ENCODE measurements at places on chromosomes 11 and 22.

GRCh38 chr11:44404736-44405395, 94.9 kb upstream of the ALX4 start:
- no peak for DNase-seq

GRCh38 chr11:102560555-102561011, 30.0 kb upstream of the MMP7 start:
- no peak for DNase-seq

GRCh38 chr22:28783786-28784671, 11.5 kb downstream of the CCDC117 start:
- no peak for DNase-seq

DNA sequence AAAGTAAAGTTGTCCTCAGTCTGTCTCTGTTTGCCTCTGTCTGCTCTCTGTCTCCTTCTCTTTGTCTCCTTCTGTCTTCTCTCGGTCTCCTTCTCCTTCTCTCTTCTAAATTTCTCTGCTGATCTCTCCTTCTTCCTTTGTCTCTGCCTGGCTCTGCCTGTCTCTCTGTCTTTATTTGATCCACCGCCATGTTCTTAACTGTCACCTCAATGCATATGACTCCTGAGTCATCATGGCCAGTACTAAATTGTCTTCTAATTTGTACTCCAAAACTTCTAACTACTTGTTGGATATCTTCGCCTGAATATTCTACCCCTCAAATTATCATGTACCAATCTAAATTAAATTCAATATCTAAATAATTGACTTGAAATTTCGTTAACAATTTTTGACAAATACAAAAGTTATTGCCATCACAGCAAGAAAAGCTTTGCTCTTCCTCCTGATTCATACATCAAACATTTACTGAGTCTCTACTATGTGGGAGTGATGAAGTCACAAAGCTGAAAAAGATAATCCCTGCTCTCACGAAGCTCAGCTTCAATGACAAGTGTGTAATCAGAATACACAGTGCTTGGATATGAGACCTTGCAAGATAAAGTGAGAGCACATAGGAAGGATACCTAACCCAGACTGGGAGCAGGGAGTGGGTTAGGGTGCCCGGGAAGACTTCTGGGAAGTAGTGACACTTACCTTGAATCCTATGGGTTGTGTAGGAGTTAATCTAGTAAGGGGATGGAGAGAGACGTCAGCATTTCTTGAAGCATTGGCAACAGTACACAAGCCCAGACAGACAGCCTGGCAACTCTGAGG, 193.0 kb downstream of the MAML2 start:
- DNase-seq, result no peak

DNA sequence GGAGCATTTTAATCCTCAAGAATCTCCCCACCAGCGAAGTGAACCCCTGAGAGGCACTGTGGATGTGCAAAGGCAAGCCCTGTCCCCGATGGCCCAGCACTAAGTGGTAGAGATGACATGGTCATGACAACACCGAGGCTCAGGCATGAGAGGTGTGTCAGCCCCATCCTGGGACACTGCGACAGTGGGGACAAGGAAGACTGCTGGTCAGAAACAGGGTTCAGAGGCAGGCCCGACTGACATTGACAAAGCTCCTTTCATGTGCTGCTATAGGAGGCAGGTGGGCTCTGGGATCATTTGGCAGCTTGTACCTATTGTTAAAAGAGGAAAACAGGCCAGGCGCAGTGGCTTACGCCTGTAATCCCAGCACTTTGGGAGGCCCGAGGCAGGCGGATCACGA, 54.3 kb upstream of the MYEOV start:
- no peak for DNase-seq

GRCh38 chr22:19994851-19995610, 21.6 kb downstream of the ARVCF start:
- DNase-seq, result no peak

- DNase-seq, result no peak
These were observed 116.7 kb downstream of the NTM start for GRCh38 chr11:131486937-131487635.

DNA sequence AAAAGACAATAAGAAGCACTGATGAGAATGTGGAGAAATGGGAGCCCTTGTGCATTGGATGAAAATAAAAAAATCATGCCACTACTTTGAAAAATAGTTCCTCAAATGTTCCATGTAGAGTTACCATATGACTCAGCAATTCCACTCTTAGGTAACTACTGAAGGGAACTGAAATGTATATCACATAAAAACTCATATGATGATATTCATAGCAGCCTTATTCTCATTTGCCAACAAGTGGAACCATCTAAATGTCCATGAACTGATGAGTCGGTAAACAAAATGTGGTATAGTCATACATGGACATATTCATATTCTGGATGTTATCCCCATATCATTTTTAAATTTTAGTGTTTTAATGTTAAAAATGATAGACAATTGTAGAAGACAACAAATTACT, 3.5 kb downstream of the KRTAP5-9 start:
- DNase-seq, result no peak

- DNase-seq, result no peak
These were observed 114.7 kb downstream of the CSTPP1 start for GRCh38 chr11:47051217-47051616.

GRCh38 chr11:64553554-64554201, 37.3 kb upstream of the SLC22A12 start:
- DNase-seq, result no peak

- DNase-seq, result no peak
These were observed 1.2 kb downstream of the TRABD start for GRCh38 chr22:50186761-50187523.

DNA sequence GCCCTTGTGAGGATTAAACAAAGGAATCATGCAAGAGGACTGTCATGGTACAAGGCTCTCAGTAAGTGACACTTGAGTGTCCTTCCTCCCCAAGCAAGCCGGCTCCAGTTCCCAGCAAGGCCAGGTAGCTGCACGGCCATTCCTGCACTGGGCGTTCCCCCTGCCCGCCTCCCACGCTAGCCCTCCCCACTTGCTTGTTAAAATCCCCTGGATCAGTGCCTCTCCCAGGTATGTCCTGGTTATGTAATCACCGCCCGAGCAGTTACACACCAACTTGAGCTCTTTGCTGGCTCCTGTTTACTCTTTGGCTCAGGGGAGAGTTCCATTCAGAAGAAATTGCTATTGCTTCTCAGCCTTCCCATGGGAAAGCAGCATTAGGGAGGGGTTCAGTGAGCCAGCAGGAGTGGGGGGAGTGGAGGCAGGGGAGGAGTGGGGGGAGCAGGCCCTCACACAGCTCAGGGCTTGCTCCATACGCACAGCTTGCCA, 19.4 kb upstream of the MYEOV start:
- no peak for DNase-seq

GRCh38 chr11:131065435-131066413, 149.4 kb upstream of the SNX19 start:
- no peak for DNase-seq

- no peak for DNase-seq
These were observed 3.0 kb downstream of the PRG2 start for GRCh38 chr11:57387289-57388030.

DNA sequence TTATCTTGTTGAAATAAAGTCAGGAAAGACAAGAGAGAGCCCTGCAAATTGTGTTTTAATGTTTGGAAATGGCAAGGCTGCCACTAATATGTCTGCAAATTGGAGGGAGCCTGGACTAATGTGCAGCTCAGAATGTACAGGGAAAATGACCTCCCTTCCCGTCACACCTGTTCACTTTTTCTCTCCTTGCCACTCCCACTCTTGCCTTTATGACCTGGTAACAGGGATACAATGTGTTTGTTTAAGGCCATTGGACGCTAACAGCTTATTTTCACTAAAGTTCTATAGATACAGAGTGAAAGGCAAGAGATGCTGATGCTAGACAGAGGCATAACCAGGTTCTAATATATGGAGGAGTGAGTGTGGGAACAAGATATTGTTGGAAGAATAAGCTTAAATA, 203.9 kb downstream of the RAB38 start:
- no peak for DNase-seq

DNA sequence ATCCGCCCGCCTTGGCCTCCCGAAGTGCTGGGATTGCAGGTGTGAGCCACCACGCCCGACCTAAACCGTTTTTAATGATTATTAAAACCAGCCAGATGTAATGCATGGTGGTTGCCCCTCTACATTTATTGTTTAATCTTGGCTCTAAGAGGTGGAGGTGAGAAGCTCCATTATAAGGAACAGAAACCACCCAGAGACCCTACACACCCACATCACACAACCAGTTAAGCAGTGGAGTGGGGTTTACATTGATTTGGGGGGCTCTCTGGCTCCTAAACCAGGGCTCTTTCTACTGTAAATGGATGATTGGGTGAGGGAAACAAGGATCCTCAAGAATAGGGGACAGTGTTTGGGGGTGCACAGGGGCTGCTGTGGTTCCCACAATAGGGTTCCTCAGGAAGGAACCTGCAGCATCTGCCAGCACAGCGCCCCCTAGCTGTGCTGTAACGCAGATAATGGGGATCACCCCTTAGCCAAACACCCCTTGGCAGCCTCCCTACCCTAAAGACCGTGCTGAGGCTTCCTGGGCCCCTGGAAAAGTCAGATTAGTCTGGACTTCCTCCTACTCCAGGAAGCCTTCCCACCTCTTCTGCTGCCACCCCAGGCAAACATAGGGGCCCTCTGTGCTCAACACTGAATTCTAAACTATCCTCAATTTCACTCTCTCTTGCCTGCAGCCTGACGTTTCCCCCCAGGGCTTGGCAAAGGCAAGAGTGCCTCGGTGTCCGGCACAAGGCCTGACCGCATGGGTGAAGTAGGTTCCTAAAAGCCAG, 2.4 kb downstream of the MPST start:
- no peak for DNase-seq

DNA sequence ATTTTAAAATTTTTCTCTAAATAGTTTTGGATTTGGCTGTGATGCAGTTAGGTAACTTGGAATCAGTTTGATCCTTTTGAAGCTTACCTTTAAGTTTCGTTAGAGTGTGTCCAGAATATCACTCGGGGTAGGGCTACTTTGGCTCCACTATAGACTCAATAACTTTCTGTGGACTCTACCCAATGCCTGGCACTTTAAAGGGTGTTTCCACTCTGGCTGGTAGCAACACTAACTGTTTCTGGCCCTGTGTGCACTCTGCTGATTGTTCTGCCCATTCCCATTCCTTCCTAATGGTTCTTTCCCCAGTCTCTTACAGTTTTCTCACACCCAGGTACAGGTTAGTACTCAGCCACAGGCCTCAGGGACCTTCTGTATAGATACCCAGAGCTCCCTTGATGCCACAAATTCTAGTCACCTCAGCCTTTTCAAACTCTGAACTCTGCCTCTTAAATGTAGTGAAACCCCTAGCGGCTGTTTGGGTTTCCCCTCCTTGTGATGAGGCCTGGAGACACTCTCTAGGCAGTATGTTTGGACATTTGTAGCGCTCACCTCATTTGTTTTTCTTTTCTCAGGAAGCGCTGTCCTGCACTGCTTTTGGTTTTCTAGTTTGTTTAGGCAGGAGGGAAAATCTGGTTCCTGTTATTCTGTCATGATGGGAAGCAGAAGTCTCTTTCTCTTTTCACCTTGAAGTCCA, 16.8 kb downstream of the CUL5 start:
- no peak for DNase-seq

DNA sequence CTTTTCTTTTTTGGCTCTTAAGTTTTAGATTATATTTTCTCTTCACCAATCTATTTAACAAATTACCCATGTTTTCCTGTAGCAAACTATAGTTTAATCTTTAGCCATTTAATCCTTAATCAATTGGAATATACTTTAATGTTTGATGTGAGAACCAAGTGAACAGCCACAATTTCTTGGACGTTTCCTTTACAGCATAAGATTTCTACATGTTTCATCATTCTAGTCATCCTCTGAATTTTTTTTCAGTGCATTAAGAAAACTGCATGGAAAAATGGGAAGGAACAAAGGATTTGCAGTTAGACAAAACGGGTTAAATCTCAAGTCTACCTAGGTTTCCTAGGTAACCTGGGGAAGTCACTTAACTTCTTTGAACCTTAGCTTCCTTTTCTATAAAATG, 507.1 kb upstream of the CCDC90B start:
- no peak for DNase-seq

- no peak for DNase-seq
These were observed 484.7 kb upstream of the TENM4 start for GRCh38 chr11:79925570-79925969.

- no peak for DNase-seq
These were observed 13.0 kb upstream of the MYEOV start for GRCh38 chr11:69280994-69281393.

DNA sequence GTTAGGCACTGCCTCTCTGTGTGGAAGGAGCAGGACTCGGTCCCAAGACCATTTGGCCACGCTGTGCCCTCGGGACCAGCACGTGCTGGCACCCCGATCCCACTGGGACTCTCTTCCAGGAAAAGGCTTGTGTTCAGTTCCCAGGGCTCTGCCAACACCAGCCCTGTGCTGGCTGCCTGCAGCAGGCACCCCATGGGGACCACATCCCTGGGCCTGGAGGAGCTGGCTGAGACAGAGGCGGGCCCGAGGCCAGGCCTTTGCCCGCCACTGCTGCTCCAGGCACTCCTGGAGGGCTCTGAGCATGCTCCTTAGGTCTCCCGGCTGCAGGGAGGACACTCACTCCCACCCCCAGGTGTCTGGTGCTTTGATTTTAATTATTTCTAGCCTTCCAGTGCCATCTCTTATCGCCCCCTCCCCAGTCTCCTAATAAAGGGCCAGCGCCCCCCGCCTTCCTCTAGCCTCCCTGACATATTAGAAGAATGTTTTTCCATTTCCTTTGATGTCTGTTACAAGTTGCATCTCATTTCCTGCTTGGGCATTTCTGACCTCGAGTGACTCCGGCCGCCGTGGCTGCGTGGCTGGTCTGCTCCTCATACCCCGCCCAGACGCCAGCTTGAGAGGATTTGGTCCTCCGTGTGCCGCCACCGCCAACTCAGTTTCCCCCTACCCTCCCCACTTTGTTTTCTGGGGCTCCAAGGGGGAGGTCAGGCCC, 14.4 kb downstream of the CDKN1C start:
- DNase-seq, result no peak

DNA sequence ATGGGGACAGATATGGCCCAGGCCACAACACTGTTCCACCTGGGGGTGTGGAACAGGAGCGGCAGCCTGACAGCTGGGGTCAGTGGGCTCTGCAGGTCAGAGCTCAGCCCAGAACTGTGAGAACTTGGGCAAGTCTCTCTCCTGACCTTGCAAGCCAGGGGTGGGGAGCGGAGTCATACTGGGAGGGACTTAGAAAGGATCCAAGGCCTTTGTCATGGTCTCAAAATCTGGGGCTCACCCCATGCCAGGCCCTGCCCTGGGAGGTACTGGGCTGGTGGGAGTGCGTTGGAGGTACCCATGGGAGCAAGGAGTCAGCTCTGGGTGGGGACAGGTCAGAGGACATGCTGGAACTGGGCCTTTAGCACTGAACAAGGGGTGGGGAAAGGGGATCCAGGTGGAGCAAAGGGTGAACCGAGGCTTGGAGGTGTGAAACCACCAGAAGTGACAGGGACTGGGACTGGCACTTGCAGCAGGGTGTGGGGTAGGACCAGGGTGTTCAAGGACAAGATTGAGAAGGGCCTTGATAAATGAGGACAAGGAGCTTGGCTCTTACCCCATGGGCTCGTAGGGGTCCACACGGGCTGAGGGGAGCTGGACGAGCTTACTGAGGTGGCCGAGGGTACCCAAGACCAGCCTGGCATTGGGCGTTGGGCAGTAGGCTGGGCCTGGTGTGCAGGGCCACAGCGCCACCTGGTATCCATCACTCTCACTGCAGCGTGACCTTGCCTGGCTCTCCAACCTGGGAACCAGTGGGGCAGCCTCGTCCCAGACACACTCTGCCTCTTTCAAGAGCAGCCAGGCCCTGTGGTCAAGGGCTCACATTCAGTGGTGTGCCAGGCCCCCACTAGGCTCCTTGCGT, 7.4 kb upstream of the PMM1 start:
- no peak for DNase-seq

Measured in stimulated activated CD8-positive, alpha-beta memory T cell treated with anti-CD3 and anti-CD28 coated beads, Interleukin-7, amount 100 ng/mL, for 1 hour (primary cell).